ENCODE measurements at places on chromosomes 2 and 18.
A peak's percentile ranks its signal among the peaks of the same experiment; 100 is the strongest.

GRCh38 chr2:164710837-164711765 lies 89.8 kb upstream of the GRB14 start:
- no peak for DNase-seq

DNA sequence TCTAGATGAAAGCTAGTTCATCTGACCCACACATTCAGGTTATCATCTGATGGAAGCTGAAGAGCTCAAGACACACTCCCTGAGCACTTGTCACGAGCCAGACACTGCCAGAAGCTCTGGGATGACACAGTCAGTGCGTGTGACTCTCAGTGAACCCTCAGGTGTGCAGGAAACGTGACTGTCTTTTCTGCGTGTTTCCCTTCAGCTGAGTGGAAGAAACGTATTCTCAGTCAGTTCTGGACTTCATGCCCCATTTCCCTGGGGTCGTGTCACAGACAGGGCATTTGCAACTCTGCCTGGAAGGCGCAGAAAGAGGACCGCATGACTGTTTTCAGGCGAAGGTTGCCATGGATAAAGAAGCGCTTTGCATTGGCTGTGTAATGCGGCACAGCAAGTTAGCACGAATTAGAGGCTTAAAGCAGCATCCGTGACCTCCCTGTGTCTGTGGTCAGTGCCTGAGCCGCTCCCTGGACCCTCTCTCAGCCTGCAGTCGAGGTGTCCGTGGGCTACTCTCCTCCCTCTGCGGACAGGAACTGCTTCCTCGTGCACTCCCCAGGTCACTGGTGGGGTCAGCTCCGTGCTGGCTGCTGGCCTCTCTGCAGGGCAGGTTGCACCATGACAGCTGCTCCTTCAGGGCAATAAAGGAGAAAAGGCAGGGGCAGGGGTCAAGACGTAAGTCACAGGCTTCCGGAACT lies 3.3 kb upstream of the ALLC start:
- no peak for DNase-seq

DNA sequence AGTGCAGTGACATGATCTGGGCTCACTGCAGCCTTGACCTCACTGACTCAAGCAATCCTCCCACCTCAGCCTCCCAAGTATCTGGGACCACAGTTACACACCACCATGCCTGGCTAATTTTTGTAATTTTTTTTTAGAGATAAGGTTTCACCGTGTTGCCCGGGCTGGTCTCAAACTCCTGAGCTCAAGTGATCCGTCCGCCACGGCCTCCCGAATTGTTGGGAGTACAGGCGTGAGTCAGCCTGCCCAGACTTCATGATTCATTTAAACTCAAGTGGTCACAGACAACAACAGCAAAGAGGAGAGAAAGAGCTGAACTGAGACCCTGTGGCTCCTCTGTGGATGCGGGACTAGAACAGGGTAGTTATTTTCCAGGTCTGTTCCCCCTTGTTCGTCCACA lies 83.0 kb downstream of the TSHZ1 start:
- DNase-seq, result no peak

DNA sequence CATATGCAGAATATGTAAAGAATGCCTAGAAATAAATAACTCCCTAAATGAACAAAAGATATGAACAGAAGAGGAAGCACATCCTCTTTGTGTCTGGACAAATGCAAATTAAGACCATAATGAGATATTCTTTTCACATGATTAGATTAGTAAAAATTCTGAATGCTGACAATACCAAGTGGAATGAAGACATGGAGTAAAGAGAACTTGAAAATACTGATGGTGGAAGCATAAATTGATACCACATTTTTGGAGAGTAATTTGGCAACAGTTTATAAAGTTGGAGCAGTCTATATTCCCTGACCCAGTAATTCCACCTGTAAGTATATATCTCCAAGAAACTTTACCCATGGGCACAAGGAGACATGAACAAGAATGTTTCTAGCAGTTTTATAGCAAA lies 130.0 kb downstream of the CAPN13 start:
- no peak for DNase-seq

DNA sequence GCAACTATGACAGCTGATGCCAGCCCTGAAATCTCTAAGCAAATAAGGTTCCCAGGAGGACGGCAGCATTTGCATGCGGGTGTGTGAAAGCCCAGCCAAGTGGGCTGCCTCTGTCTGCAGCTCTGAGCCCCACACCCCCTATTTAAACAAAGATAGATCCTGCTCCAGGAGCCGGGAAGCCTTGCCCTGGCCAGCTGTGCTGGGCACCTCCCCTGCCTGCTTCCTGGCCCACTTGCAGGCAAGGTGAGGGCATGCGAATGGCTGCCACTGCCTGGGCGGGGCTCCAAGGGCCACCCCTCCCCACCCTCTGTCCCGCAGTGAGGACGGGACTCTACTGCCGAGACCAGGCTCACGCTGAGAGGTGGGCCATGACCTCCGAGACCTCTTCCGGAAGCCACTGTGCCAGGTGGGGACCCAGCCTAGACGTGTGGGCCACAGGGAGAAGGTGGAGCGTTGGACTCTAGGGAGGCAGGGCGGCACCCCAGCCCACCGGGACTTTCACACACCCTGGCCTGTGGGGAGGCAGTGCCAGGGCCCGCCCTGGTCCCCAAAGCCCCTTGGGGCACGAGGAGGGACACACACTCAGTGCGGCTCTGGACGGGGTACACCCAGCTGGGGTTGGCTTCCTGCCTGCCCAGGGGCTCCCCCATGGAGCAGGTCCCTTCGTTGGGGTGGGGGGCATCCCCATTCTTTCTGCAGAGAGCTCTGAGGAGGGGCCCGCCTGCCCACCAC lies at the start of gene ANO7:
Gene ANO7 (plus strand): TSS at position 317 of the 732 bp plus-strand sequence. CDS start 1,387 bp downstream, outside the sequence.
- no peak for DNase-seq

DNA sequence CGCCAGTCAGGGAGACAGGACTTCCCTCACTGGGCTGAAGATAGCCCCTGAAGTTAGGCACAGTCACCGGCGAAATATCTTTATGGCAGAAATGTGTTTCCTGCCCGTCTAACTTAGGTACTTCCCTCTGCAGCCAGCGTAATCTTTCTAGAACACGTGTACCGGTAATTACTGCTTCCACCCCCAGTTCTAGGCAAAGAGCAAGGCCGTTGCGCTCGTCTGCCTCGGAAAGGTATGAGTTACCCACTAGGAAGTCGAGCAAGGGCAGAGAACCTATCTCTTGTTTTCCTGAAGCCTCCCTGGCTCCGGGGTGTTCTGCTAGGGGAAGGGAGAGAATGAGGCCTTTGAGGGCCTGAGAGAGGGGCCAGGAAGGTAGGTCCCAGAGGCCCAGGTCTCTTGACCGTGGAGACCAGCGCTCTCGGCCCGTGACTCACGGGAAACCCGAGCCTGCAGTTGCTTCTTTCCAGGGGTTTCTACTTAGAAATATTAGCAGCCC lies 70.0 kb downstream of the TWSG1 start:
- no peak for DNase-seq

- DNase-seq, result no peak
Observed at GRCh38 chr2:62147610-62148301, 48.2 kb upstream of the B3GNT2 start.

- no peak for DNase-seq
Observed at GRCh38 chr2:103293742-103294077, 531.9 kb downstream of the TMEM182 start.

GRCh38 chr2:159128191-159128590 lies 158.3 kb downstream of the WDSUB1 start:
- DNase-seq, result no peak

DNA sequence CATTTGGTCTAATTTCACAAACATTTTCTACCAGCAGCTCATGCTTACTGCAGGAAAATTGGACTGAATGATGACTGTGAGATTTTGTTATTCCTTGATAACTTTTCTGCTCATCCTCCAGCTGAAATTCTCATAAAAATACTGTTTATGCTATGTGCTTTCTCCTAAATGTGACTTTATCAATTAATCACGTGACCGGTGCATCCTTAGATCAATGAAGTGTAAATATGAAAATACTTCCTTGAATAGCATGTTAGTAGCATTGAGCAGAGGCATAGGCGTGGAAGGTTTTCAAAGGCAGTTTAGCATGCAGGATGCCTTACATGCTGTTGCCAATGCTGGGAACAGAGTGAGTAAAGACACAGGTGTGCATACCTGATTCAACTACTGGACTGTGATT lies 1002.5 kb downstream of the CBLN2 start:
- DNase-seq, result no peak

DNA sequence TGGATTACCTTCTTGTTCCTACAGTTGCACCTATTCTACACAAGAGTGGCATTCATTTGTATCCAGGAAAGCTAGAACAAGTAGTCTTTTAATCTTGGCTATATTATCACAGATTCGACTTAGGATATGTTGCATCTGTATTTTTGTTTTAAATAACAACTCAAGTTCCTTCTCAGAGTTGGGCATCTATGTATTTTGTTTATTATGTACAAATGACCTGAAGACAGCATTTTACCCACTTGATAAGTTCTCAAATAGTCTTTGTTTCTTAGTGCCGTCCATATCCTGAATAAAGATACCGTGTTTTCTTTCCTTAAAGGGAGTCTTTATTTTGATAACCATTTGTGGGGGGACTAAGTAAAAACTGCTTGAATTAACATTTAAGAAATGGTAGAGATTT lies 2.9 kb downstream of the ITPRID2 start:
- no peak for DNase-seq

DNA sequence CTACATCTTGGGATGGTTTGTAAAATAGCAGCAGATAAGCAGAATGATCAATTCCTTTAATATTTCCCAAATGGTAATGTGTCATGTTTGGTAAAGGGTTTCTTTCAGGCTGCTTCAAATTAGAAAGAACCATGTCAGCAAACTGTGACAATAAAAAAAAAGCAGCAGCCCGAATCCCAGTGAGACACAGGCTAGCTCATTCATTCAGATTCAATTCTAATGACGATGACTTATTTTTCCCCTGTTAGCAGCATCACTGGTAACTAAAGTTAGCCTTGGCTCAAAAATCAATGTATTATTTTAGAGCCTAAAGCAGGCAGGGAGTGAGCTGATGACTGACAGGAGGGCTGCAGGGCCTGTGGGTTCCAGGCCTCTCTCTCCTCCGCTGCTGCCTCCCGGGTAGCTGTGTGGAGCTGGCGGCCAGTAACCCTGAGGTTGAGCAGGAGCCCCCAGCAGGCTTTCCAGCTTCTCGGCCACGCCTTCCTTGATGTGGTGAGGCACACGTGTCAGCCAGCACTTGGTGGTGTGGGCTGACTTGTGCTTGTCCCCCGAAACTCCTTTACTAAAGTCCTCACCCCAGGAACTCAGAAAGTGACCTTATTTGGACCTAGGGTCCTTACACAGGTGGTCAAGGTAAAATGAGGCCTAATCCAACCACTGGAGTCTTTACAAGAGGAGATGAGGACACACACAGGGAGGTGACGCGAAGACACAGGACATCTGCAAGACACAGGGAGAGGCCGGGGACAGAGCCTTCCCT lies 120.5 kb upstream of the HS6ST1 start:
- no peak for DNase-seq

GRCh38 chr2:10232096-10232815 lies 70.4 kb upstream of the HPCAL1 start:
- DNase-seq, result no peak

DNA sequence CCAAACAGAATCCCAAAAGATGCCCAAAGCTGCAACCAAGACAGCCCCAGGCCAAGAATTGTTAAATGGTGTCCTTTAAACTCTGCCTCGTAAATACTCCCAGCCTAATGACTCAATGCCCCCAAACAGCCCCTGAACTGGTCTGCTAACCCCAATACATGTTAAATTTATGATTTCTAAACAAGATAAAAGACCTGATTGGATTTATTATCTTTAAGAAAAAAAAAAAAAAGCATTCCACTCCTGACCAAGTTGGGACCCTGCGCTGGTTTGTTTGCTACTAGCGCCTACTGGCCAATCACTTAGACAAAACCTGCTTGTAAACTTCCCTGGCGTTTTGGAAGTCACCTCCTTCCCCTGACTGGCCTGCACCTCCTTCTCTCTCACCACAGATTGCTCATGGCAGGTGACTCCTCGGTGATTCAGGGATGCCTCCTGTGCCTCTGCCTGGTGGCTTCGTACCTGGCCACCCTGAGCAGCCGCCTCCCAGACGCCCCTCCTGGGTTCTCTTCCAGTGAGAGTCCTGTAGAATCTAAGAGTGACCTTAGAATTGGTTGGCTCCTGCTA lies 121.3 kb downstream of the BCL11A start:
- DNase-seq, result no peak

- DNase-seq, result no peak
Observed at GRCh38 chr2:16115881-16116830, 175.8 kb downstream of the MYCN start.

- DNase-seq, result no peak
Observed at GRCh38 chr2:204487447-204488229, 57.6 kb upstream of the PARD3B start.

GRCh38 chr18:56009411-56009810 lies 421.4 kb upstream of the TCF4 start:
- no peak for DNase-seq

DNA sequence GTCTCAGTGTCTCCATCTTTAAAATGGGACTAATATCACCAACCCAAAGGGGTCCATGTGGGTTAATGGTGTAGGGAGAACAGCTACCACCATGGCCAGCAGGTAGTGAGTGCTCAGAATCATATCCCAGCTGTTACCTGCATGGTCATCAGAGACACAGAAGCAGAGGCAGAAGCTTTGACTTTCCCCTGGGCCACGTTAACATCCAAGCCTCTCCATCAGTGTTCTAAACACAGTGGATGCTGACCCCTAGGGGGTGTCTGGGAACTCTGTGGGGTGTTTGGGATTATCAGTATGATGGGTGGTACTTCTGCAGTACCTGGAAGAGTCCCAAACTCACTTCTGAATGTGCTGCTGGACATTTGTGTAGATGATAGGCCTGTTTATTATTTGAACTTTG lies 93.6 kb downstream of the GYPC start:
- DNase-seq, result peak; percentile 14

DNA sequence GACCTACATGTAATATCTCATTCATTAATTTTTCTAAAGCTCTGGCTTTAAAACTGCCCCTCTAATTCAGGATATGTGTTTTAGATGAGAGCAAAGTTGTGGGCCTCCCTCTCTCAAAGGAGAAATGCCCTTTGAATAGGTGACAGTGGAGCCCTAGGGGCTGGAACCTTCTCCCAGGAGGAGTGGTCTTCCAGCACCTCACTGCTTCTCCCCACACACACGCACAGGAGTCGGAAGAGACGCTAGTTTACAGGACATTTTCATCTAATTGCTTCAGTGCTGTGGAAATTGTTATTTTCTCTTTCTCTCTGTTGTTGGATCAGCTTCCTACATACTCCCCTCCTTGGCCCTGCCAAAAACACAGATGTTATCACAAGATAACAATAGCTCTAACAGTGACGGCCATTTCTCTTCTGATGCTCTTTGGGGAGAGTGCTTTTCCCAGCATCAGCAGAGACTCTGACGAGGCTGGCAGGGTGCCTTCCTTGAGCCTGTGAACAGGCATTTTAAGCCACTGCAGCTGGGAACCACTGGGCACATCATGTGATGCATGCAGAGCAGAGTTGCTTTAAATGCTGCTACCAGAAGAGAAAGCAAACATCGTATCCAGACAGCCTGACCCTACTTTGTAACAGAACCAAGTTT lies 209.4 kb upstream of the SP5 start:
- no peak for DNase-seq

- DNase-seq, result no peak
Observed at GRCh38 chr2:18605115-18605514, 15.7 kb upstream of the NT5C1B start.

- no peak for DNase-seq
Observed at GRCh38 chr18:32983721-32984120, 210.9 kb upstream of the KLHL14 start.

GRCh38 chr2:113192459-113193100 lies 18.8 kb downstream of the PSD4 start:
- DNase-seq, result no peak

GRCh38 chr2:230907361-230908091 lies 17.5 kb downstream of the GPR55 start:
- DNase-seq, result peak; percentile 27

Data from CD4-positive, alpha-beta T cell (primary cell).